ENCODE measurements at places on chromosomes 6 and 20.

GRCh38 chr20:32357375-32357868, 709 bp upstream of the ASXL1 start:
- DNase-seq: peak; percentile 24

DNA sequence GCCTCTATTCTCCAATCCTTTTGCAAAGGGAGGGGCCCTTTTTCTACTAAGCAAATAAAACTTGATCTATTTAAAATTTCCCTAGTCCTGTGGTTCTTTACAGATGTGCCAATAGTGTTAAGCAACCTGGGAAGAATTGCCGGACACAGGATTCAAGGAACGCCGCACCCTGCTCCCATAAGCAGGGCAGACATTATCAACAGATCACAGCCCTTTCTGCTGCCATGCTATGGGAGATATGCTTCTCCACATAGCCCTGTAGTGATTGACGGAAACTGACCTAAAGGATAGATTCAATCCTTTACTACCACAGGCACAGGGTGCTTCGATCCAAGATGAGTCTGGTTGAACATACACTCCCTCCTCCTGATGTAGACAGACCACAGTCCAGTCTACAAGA, 118.4 kb upstream of the TRAF3IP2 start:
- DNase-seq: no peak

GRCh38 chr6:16512544-16513290, 248.5 kb downstream of the ATXN1 start:
- DNase-seq: no peak

DNA sequence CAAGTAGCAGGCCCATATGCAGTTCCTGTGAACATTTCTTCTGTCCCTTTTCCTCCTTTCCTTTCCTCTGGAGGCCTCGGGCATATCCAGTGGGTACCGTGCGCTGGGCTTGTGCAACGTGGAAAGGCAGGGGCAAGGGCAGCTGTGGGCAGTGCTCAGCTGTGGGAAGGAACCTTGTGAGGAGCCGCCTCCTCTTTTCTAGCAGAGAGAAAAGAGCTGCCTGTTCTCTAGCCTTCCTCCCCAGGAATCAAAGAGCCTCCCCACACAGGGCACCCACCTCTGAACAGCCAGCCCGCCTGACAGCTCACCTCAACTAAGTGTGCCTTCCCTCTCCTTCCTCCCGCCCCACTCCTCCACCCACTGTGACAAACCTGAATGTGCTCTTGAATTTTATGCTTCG, 143.3 kb upstream of the HDDC2 start:
- no peak for DNase-seq

GRCh38 chr6:1516742-1517520, 92.8 kb upstream of the FOXC1 start:
- no peak for DNase-seq

GRCh38 chr20:58889798-58890517, 37.4 kb downstream of the GNAS start:
- no peak for DNase-seq

- no peak for DNase-seq
Observed at GRCh38 chr6:11027565-11028110, 16.5 kb downstream of the ELOVL2 start.

GRCh38 chr20:22492497-22492896, 91.9 kb downstream of the FOXA2 start:
- DNase-seq: no peak

DNA sequence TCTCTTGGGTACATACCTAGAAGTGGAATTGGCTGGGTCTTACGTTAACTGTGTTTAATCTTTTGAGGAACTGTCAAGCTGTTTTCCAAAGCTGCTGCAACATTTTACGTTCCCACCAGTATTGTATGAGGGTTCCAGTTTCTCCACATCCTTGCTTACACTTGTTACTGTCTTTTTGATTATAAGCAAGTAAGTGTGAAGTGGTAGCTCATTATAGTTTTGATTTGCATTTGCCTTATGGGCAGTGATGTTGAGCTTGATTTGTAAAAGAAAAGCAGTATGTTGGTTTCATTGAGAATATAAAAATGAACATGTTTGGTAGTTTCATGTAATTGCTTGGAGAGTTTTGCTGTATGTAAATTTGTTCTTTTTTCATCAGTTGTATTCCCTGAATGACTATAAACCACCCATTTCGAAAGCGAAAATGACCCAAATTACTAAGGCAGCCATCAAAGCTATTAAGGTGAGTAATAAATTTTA, 40.4 kb downstream of the SCAF8 start:
- DNase-seq: no peak

DNA sequence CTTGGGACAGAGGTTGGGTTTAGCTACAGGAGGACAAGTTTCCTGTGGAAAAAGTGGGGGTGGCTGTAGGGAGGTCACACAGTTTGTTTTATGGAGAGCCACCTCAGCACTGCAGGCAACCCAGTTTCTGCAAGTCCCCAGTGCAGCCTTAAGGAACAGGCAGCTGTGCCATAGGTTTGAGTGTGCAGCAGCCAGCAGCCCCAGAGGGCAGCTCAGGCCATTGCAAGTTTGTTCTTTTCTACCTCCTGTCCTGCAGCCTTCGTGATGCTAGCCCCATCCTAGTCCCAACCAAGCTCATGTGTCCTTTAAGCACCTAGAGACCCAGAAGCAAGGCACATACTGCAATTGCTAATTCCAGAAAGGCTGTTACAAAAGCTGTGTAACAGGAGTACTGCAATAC, 58.8 kb downstream of the ZBTB9 start:
- no peak for DNase-seq

DNA sequence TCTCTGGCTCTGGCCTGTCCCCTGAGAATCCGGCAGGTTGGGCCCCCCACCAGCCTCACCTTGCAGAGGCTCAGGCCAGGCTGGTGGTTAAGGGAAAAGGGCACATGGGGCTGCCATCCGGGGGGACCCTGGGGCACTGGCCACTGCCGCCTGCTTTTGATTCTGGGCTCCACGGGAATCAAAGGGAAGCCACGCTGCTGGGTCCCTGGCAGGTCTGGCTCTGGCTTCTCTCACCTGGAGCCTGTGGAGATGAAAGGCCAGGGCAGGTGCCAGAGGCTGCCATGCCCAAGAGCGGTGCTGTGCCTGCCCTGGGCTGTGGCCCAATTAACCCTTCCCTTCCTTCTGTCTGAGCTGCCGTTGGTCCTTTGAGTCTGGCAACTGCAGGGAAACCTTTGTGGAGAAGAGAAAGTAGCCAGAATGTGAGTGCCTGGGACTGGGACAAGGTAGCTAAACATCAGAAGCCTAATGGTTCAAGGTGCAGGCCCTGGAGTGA, 9.4 kb upstream of the CDH22 start:
- DNase-seq: no peak

- DNase-seq: no peak
Observed at GRCh38 chr20:61777773-61778494, 287.7 kb downstream of the TAF4 start.

- no peak for DNase-seq
Observed at GRCh38 chr6:53645859-53646258, 19.7 kb downstream of the KLHL31 start.

GRCh38 chr6:19032591-19033295, 645.6 kb downstream of the RNF144B start:
- DNase-seq: no peak

DNA sequence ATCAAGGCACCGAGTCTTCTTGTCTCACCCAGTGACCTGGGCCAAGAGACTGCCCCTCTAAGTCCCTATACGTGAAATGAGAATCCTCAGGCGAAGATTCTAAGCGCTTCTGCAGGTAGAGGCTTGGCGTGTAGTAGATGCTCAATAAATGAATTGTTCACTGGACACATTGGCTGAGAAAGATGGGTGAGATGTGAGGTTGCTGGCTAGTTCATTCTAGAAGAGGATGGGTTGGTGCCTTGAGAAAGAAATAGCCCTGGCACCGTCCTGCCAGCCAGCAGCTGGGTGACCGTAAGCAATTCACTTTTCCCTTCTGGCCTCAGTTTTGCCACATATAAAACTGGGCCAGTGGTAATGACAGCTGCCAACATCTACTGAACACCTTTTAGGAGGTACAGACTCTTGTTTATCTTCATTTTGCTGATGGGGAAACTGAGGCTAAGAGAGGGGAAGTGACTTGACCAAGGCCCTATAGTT, 1.4 kb downstream of the SRC start:
- DNase-seq: no peak

- DNase-seq: peak; percentile 16
Observed at GRCh38 chr6:85516168-85516567, 66.3 kb downstream of the NT5E start.

DNA sequence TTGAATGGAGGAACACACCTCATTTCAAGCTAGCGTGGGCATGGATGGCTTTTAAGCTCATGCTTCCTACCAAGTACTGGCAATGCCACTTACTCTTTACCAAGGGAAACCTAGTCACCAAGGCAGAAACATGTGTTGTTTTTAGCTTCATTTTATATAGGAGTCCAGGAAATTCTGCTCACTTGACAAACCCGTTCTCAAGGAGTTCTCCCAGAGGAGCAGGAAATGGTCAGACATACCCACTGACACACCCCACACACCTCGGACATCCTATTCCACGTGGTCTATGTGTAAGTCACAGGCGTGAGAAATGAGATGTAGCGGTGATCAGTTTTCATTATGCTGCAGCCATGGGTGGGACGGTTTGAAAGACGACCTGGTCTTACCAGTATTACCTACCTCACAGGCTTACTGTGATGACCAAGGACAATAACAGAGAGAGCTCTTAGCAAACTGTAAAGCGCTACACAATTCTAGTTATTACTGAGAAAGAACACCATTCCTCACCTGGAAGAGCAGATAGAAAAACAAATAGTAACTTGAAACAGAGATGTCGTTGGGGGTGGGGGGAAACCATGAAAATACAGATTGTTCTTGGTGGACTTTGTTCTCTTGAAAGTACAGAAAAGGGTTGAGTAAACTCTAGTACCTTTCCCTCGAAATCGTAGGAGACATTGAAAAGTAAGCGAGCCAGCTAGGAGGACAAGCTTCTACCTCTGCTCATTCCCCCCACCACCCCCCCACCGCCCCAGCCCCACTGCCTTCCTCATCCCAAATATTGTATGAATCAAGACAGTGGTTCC, 1.7 kb downstream of the CNKSR3 start:
- DNase-seq: no peak

DNA sequence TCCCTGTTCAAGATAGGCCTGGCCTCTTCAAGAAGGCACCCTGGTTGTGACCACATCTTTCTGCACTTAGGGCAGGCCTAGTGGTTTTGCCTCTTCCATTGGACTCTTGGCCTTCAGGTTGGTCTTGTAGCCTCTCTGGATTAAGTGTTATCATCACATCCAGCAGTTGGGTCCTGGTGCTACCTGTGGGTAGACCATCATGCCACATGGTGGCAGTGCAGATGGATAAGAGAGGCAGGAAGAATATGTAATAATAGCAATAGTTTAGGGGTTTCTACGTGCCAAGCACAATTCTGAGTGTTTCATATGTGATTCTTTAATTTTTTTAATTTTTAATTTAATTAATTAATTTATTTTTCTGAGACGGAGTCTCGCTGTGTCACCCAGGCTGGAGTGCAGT, 28.5 kb upstream of the SNRPB2 start:
- peak; percentile 4 for DNase-seq

GRCh38 chr6:106546261-106546690, 83.0 kb downstream of the RTN4IP1 start:
- peak; percentile 27 for DNase-seq

GRCh38 chr6:42368181-42368580, 83.5 kb downstream of the TRERF1 start:
- DNase-seq: no peak

DNA sequence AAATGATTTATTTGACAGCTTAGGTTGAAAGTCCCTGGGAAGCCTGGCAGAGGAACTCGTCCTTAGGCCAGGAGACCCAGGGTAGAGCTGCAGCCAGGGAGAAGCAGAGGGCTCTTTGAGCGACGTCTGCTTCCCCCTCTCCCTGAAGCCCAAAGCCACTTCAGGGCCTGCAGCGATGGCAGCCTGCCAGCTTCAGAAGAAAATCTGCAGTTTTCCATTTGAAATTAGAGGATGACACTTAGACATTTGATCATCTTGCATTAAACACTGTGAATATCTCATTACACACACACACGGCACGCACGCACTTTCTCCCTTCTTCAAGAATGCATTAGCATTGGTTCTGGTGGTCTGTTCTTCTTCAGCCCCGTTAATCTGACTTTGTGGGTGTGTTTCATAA, 96.5 kb downstream of the PLEKHG1 start:
- peak; percentile 22 for DNase-seq

DNA sequence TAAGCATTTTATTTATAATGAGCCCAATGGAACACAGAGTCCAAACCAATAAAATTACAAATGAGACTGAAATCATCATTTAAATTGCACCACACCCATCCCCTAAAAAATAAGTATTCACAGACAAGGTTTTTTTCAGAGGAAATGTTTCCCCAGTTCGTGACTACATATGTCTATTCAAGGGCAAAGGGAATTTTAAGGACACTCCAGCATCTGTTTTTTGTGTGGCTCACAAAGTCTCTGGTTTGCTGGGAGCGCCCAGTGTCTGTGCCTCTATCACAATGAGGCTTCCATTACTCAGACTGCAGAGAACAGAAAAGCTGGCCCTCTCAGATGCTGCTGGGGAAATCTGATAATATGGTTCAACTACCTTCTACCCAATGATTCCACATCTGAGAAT, 16.0 kb downstream of the TBX18 start:
- DNase-seq: no peak

DNA sequence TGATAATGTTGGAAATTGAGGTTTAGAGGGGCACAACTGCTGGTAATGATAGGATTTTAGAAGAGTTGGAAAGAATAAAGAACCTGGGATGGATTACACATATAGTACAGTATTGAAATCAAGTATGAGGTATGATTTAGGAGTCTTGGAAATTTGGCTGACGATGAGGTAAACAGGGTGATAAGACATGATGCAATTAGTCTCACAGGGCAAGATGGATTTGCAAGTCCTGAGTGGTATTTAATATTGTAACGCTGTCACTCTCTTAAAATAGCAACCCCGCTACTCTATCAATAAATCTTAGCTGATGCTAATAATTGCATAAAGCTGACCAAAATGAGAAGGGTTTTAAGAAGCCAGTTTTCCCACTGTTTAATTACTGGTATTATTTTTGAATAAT, 70.4 kb downstream of the SYCP2 start:
- no peak for DNase-seq

DNA sequence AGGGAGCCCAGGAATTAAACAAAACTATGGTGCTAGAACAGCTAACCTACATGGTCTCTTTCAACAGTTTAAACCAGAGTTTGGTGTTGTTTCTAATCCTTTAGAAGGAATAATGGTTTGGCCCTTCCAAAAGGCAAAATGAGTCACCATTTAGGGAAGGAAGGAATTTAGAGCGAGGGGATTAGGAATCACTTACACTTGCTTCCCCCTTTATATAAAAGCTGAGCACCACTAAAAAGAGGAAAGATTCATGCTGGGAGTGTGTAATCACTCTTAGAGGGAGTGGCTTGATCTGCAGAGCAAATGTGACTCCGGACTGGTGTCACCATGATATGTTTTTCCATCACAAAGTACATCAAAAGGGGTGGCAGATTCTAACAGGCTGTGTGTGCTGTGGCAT, 63.6 kb downstream of the F13A1 start:
- peak; percentile 29 for DNase-seq

GRCh38 chr6:16296061-16296670, 57.8 kb downstream of the GMPR start:
- no peak for DNase-seq

Data from fibroblast of skin of abdomen (primary cell).